Memory B cell (primary cell): ENCODE measurements at places on chromosomes 3 and 15.

DNA sequence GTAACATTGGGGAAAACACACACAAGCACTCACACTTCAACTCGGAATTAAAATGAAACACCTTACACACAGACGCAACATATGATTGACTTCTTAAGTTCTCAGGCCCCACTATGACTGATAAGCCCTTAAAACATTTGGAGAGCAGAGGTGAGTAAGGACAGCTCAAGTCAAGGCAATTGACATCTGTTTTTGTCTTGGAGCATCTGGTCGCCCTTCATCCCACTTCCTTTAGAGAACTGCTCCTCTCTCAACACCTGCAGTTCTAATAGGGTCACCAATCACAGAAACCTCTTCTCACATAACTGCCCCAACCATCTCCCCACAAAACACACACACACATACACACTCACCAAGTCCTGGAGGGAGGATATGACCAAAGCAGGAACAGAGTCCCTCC, 43.4 kb downstream of the ERC2 start:
- no peak for DNase-seq

- no peak for DNase-seq
Measured at GRCh38 chr3:150411546-150411945, 3.4 kb downstream of the TSC22D2 start.

DNA sequence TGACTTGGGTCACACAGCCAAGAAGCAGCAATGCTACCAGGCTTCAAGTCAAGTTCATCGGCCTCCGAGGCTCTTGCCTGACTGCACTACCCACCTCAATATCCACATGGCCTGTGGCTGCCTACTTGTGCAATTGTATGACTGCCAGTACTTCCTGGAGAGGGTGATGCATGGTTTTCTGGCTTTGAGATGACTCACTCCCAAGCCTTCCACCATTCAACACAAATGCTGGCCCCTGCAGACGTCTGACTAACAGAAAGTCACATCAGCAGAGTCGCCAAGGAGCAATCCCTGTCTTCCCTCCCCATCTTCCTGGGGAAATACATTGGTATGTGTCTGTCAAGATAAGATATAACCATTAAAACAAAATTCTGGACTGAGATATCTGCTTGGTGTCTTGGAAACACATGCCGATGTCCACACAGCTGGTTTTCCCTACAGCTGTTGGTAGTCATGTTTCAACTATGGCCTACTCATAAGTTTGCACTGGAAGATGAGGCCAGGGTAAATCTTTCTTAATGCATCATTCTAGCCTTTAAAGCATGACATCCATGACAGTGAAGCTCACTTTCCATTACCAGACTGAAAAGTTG, 79.6 kb upstream of the SPATA12 start:
- DNase-seq: no peak

- no peak for DNase-seq
Measured at GRCh38 chr3:152289708-152290107, 21.0 kb downstream of the MBNL1 start.

DNA sequence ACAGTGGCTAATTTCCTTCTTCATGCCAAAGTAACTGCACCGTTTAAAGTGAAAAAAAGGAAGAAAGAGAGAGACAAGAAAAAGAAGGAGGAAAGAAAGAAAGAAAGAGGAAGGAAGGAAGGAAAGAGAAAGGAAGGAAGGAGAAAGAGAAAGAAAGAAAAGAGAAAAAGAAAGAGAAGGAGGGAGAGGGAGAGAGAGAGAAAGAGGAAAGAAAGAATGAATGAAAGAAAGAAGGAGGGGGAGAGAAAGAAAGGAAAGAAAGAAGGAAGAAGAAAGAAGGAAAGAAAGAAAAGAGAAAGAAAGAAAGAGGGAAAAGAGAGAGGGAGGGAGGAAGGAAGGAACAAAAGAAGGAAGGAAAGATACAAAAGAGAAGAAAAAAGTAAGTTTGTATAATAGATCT, 100.6 kb downstream of the GTPBP8 start:
- no peak for DNase-seq

- DNase-seq: no peak
Measured at GRCh38 chr3:156252656-156253055, 132.3 kb downstream of the KCNAB1 start.

DNA sequence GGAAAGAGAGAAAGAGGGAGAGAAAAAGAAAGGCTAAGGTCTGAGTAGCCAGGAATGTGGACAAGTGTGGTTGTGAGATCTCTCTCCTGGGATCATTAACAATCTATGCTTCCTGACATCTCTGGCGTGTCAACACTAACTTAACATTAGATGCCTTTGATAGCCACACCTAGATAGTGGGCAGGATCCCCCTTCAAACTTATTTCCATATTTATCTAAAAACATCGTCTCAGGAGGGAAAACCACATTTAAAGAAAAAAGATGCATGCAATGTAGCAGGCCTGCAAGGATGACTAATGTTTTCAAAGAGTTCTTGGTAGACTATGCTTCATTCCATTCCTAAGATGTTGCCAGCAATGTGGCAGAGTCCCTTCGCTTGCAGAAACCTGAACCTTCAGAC, 80.9 kb downstream of the MLH1 start:
- DNase-seq: no peak

GRCh38 chr3:155462672-155463071, 169.2 kb upstream of the STRIT1 start:
- no peak for DNase-seq

DNA sequence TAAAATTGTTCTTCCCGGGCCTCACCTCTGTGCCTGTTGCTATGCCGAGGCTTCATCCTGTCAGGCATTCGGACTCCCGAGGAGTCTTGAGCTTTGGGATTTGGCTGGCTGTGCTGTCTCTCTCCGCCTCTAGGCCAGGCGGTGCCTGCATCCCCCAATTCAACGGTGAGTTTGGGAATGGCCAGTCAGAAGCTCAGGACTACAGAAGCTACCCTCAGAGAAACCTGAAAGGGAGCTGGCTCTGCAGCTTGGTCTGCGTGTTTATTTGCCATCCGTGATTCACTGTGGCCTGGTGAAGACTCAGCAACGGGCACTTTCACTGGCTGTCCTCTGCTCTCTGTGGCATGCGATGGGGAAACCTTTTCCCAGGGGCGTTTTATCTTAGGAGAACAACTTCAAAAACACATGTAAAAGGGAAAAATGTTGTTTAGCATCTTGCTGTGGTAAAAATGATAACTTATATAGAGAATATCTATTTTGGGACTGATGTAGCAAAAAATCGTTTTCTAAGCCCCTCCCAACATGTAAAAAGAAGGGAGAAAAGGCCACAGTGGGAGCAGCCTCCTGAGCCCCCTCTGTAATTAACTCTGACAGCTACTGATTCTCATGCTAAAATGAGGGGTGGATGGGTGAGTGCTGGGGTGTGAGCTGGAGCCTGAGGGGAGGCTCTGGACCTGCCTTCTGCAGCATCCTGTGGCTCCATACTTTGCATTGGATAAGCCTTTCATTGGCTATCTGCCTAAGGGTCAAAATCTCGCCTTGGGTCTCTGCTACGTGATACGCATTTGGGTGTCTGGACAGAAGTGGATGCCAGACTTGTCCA, 103.4 kb upstream of the KLHL25 start:
- no peak for DNase-seq

GRCh38 chr15:63800241-63800640, 33.5 kb downstream of the HERC1 start:
- DNase-seq: no peak

DNA sequence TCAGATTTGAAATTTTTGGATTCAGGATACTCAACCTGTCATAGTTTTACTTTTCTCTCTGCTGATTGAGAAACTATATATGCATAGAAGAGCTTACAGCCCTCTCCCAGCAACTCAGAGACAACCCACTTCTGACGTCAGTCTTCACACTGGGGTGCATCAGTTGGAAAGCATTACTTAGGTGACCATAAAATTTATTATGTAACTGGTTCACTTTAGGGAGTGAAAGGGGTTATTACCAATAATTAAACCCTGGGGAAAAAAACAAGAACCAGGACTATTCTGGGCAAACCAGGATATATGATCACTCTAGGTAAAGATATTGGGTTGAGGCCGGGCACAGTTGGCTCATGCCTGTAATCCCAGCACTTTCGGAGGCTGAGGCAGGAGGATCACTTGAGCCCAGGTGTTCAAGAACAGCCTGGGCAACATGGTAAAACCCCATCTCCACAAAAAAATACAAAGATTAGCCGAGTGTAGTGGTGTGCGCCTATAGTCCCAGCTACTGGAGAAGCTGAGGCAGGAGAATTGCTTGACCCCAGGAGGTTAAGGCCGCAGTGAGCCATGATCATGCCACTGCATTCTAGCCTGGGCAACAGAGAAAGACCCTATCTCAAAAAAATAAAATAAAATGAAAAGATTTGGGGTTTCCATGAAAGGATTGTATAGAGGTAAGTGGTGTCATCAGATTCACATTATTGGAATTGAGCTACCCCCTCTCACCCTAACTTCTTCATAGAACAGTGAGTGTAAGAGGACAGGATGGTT, 27.1 kb downstream of the HES1 start:
- no peak for DNase-seq

DNA sequence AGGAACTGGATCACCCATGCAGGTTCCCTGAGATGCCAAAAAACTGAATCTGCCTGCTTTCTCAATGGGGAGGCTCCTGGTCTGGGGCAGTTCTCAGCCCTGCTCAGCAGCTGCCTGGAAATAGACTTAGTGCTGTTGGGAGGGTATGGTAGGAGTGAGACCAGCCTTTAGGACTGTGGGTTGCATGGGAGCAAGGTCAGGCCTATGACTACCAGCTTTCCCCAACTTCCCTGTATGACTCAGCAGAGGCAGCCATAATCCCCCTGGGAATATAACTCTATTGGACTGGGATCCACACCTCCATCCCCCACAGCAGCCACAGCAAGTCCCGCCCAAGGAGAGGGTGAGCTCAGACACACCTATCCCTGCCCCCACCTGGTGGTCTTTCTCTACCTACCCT, 87.0 kb downstream of the CFAP44 start:
- no peak for DNase-seq

DNA sequence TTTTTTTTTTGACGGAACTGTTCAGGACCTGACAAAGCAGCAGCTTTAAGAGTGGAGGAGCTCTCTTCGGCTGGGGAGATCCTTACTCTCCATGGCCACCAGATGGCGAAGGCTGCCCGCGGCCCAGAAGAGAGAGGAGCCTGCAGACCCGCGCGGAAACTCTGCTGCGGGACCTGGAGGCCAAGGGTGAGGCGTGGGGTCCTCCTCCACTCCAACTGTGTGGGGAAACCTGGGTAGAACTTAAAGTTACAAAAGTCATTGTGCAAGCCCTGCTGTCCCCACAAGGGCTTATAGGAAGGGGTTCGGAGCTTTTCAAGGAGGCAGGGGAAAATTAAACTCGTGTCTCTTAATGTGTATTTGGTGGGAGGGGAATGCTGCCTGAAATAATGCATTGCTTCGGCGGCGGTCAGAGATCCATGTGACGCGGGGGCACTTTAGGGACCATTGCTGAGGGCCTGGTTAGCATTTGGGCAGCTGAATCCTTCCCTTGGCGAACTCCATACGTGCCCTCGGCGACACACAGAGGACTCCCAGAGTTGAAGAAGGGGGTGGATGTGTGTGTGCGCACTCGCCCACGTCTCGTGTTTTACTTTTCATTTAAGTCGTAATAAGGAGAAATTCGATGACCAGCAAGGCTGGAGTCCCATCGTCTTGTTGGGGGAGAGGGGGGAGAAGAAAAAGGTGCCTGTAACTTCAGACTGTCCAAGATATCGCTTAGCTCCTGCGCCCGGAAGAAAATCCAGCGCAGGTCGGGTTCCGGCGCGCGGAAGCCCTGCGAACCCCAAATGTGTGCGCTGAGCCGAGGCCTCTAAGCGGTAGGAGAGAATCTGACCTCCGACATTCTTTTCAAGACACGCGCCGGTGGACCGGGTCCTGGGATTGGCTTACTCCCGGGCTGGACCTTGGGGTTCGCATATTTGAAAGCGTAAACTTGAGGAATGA, 9.7 kb downstream of the EOMES start:
- peak; percentile 66 for DNase-seq

DNA sequence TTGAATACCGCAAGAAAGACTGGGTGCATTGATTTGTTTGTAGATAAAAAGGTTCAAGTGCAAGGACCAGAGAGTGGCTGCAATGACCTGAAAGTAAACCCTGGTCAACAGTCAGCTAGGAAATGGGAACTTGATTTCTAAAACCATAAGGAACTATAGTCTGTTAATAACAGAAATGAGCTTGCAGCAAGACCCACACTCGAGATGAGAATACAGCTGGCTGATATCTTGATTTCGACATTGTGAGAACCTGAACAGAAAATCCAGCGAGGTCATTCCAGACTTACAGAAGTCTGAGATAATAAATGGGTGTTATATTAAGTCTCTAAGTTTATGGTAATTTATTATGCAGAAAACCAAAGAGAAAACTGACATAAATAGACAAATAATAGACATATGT, 177.3 kb downstream of the NFKBIZ start:
- DNase-seq: no peak

- no peak for DNase-seq
Measured at GRCh38 chr3:197454014-197454413, 101.8 kb downstream of the BDH1 start.

GRCh38 chr3:196499061-196499460, 4.5 kb downstream of the RNF168 start:
- DNase-seq: no peak

DNA sequence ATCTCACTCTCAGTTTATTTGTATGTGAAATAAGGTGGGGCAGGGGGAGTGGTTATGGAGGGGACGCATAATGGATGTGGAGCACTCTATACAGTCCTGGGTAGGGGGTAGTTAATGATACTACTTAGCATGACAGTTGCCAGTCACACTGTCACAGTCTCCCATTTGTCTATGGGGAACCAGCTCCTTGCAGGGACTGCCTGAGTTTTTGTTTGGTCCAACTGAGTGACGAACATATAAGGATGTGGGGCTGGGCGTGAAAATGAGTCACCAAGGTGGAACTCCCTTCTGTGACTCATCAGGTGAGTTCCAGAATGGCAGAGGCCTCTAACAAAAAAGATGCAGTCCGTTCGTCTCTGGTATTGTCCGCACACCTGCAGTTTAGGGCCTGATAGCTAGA, 235.3 kb upstream of the ST8SIA2 start:
- DNase-seq: no peak

GRCh38 chr15:51924156-51925068, 47.2 kb downstream of the LEO1 start:
- no peak for DNase-seq

DNA sequence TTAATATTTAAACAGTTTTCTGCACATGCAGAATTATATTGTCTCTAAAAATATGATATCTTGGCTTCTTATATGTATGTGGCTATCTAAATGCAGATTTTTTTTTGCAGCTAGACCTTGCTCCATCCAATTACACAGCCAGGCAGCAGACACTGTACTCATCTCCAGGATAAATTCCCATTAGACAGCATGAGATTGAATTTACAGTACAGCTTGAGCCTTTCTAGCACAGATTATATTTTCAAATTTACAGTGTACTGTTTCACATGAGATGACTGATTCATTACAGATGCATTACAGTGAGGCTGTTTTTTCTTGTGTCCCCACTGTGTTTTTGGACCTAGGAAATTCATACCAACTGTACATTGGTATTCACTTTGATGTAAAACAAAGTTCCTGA, 134.9 kb downstream of the OTOL1 start:
- DNase-seq: no peak

- no peak for DNase-seq
Measured at GRCh38 chr3:182583545-182583944, 209.8 kb upstream of the ATP11B start.
